ENCODE measurements at places on chromosomes 13 and 19. TPM values are rescaled to one million over a fixed set of nuclear protein-coding genes. Genes with fewer than 3 reads are reported as not detected.

The NR2F6 gene
- total RNA-seq = 65.5 TPM

The NBEA gene
- total RNA-seq = 8.4 TPM

The F10 gene
- 6.1 TPM for total RNA-seq

The HIPK4 gene
- total RNA-seq = 0.43 TPM

The ZNF610 gene
- 9.4 TPM for total RNA-seq

The KLK2 gene
- total RNA-seq = not detected

The C13orf42 gene
- 0.23 TPM for total RNA-seq

The ZIC2 gene
- not detected for total RNA-seq

The LILRB5 gene
- total RNA-seq = 2.2 TPM

The SYDE1 gene
- 26.9 TPM for total RNA-seq

The CCDC169 gene
- total RNA-seq = 1.4 TPM

The APC2 gene
- 0.37 TPM for total RNA-seq

The CACNA1A gene
- 1.00 TPM for total RNA-seq

The C1QTNF9B gene
- not detected for total RNA-seq

The SULT2A1 gene
- 0.15 TPM for total RNA-seq

The SLC17A7 gene
- 0.51 TPM for total RNA-seq

Data from lung (tissue), 17 donors.